ENCODE measurements at places on chromosomes 13 and 19.

DNA sequence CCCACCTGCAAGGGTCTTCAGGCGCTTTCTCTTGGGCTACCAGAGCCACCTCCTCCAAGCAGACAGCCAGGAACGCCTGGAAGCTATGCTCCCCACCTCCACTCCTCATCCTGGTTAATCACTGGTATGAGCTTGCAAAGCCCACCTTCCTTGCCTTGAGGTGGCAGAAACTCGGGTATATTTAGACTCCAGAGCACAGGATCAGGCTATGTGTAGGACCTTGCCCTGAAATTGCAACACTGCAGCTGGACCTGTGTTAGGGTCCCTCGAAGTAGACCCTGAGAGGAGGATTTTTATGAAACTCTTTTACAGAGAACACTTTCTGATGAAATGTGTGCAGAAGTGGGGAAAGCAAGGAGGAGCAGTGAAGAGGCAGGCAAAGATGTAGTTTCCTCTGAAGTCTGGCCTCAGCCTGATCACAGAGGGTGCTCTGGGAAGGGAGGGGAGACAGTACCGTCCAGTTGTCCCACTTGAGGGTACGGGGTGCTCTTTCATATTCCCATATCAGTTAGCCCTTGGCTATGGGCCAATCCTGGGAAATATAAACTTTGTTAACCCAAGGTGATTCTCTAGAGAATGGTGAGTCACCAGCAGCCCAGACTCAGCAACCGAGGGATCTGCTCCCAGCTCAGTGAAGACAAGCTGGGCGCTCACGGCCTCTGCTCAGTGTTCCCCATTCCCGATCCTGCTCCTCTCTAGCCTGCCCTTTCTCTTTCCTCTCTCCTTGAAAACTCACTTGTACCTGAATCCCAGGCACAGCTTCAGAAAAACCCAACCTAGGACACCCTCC, 157.9 kb downstream of the UQCRFS1 start:
- DNase-seq, result no peak

DNA sequence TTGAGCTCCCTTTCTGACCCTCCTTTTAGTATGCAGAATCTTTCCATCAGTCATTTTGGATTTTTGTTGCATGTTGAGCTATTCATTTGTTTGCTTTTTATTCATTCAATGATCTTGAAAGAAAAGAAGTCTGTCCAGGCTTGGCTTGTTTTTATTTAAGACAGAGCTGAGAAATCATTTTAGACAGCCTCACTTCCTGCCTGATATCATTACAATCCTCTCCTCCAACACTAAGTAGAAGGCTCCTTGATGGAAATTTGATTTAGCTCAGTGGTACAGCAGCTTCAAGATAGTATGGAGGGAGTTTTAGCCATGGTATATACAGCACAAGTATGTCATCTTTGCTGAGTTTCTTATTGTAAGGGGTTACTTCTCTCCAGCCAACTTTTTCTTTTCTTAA, 28.4 kb downstream of the MBNL2 start:
- DNase-seq, result no peak

DNA sequence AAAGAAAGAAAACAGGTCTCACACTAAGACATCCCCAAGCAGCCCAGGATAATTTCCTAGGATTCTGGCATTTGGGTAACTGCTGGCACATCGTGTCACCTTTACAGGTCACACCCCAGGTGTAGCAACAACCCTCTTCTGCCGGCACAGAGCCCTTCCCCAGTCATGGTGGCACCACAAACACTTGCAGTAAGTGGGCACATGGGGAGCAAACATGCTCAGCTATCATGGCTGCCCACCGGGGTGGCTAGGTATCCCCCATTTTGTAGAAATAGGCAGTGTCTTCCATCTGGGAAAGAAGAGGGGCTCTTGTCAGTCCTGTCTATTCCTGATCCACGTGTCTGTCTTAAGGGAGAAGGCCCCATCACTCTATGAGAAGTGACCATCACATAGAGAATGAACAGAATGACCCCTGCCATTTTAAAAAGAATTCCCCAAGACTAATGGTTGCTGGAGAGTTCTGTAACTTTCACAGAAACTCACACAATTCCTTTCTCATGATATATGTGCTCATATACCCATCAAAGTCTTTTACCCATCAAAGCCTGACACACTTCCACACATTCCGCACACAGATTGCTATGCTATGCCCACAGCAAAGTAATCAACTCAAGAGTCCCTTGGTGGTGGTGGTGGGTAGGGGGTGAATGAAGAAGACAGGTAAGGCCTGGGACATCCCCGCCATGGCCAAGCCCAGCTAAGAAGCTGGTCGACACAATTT, 33.3 kb downstream of the BRD4 start:
- DNase-seq, result no peak

DNA sequence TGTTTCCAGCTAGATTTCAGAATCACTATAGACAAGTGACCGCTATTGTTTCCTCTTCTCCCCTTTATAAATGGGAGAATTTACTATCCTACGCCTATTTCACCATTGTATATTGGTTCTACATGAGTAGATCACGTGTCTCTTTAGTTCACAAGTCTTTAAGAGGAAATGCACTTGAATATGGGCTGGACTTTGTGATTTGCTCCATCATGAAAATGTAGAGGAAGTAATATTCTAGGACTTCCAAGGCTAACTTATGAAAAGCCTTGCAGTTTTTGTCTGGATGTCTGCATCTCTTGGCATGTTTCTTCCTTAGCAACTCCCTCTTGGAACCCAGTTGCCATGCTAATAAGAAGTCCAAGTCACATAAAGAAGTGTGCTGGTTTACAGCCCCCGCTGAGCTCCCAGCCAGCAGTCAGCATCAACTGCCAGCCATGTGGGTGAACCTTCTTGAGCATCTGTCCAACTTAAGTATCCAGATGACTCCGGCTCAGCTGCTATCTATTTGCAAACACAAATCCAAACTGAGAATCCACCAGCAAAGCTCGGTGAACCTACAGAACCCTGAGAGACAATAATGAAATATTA, 4.8 kb upstream of the FBXL3 start:
- no peak for DNase-seq

GRCh38 chr19:47156861-47157430, 26.3 kb downstream of the SAE1 start:
- no peak for DNase-seq

- DNase-seq, result no peak
Measured at GRCh38 chr13:108786456-108787200, 157.2 kb downstream of the MYO16 start.

- no peak for DNase-seq
Measured at GRCh38 chr13:23696610-23697009, 126.4 kb downstream of the TNFRSF19 start.

- no peak for DNase-seq
Measured at GRCh38 chr13:31860002-31860401, 120.7 kb downstream of the RXFP2 start.

- DNase-seq, result no peak
Measured at GRCh38 chr19:15466851-15467733, 2.7 kb upstream of the RASAL3 start.

GRCh38 chr13:51942189-51942588, 69.1 kb downstream of the ATP7B start:
- no peak for DNase-seq

DNA sequence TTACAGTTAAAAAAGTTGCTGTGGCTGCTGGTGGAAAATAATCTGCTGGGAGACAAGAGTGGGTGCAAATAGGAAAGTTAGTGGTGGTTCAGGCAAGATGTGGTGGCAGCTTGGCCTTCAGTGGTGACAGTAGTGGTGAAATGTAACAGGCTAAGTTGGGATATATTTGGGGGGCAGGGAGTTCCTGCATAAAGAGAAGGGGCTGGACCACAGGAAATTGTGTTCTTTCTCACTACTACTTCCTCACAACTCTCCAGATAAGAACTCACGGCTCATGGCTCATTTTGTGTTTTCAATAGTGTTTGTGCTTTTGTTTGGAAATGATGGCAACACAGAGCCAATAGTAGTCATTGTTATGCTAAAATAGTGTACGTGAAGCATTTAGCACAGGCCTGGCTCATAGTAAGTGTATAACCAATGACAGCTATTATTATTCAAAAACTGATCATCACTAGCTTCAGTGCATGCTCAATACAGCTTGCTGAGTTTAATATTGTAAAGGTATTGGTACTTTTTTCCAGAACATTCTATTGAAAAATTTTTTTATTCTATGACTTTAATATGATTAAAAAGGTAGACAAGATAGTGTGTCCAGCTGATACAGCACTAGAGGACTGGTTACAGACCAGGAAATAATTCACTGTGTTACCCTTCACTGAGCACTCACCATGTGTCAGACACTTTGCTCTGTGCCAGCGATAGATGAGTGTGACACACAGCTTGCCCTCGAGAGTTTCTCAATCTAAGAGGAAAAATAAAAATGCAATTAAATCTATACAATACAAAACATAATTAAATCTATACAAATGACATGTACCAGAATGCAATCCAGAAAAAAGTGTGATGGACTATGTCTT, 209.8 kb downstream of the POU4F1 start:
- DNase-seq, result no peak

DNA sequence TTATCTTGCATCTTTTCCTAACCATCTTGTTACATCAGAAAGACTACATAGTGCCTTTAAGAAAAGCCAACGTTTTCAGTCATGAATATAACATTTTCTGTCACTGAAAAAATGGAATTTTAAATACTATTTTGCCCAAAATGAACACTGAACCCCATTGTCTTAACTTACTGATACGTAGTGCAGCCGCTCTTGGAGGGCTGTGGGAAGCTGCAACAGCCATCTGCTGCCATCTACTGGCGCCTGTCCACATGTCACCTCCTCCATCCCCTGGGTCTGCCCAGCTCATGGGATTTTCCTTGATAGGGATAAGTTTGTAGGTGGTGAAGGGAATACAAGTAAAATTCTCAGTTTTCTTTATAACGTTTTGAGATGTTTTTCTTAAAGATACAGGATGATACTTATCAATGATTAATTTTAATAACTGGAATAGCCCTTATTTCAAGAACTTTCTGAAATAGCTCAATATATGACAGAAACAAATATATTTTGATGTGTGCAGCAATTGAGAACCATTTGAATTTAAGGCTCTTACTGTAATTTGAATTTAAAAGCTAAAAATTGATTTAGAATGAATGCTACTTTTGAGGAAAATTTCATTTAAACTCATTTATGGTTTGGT, 73.7 kb downstream of the GGACT start:
- peak; percentile 74 for DNase-seq

- no peak for DNase-seq
Measured at GRCh38 chr13:74068471-74068870, 65.7 kb downstream of the KLF12 start.

- DNase-seq, result no peak
Measured at GRCh38 chr19:13033244-13033643, 38.0 kb downstream of the NFIX start.

GRCh38 chr13:77429320-77430142, 102.6 kb upstream of the MYCBP2 start:
- DNase-seq, result no peak

- DNase-seq, result no peak
Measured at GRCh38 chr13:75505327-75505726, 23.4 kb upstream of the TBC1D4 start.

DNA sequence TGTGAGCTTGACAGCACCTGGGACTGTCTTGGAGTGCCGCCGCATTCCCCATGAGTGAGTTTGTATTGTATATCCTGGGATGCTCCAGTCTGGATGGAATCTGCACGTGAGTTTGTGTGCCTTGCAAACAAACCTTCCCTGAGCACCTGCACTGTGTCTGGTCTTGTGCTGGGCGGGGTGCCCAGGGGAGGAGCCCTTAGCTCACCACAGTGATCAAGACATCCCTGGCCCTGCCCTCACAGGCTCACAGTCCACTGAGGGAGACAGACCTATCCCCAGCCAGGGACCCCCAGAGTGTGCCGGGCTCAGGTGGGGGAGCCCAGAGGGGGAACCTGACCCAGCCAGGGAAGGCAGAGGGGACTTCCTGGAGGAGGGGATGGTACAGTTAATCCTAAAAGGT, 1.7 kb upstream of the BCAM start:
- DNase-seq, result no peak

- DNase-seq, result no peak
Measured at GRCh38 chr19:19034204-19034624, 811 bp downstream of the ARMC6 start.

DNA sequence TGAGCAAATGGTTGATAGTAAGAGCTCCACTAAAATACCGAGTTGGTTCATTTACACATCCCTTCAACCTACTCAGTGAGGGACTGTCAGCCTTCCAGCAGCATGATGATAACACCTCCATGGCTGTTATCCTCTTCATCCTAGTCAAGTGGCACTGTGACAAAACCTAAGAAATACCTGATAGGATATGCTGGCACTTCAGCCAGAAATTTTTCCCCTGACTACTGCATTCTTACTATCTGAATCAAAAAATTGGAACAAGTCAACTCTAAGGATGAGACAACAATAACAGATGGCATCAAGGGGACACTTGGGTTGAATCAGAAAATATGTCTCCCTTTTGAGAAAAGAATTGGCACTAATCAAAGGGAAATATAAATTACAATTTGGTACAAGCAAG, 193.9 kb downstream of the KCTD12 start:
- no peak for DNase-seq

GRCh38 chr13:109802936-109803335, 16.6 kb upstream of the IRS2 start:
- no peak for DNase-seq

DNA sequence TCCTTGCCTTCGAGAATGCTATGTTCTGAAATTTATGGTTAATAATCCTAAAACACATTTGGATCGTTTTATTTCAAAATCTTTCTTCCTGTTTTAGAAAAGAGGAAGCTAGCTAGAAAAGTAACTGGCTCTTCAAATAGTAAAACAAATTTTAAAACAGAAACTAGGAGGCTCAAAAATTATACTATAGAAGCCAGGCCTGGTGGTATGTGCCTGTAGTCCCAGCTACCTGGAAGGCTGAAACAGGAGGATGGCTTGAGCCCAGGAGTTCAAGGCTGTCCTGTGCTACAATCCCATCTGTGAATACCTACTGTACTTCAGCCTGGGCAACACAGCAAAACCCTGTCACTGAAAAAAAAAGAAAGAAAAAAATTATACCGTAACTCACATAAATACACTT, 57.9 kb downstream of the ELF1 start:
- no peak for DNase-seq

DNA sequence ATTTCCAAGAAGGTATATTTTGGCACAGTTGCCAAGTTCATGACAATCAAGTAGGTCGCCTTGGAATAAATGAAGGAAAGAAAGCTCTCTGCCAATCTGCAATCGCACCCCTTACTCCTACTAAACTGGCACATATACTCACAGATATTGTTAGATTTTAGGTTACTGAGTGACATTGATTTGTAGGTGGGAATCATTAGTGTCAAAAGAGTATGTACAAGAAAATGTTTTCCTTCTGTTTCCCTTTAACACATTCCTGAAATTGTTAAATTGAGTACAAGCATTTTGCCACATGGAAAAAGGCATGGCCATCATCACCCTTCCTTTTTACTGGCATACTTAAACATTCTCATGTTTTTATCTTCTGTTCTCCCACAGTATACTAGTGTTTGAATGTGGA, 2868.3 kb upstream of the PCDH20 start:
- no peak for DNase-seq

DNA sequence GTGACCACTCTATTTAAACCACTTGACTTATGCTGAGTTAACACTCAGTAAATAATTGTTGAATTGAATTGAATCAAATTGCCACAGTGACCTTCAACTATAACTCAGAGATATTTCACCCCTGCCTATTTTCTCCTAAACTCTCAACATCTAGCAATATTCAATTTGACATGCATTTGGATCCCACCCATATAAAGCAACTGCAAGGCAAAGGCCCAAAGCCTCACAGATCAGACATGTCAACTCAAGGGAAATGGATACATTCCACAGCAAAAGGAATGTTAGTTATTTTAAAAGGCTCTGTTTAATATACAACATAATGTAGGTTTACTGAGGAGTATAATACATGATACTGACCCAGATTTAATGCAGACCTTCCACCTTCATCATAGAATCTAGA, 107.4 kb downstream of the KCTD12 start:
- DNase-seq, result no peak

Data from right renal pelvis (tissue), 4 donors.